ENCODE measurements at places on chromosomes 5 and 9.

DNA sequence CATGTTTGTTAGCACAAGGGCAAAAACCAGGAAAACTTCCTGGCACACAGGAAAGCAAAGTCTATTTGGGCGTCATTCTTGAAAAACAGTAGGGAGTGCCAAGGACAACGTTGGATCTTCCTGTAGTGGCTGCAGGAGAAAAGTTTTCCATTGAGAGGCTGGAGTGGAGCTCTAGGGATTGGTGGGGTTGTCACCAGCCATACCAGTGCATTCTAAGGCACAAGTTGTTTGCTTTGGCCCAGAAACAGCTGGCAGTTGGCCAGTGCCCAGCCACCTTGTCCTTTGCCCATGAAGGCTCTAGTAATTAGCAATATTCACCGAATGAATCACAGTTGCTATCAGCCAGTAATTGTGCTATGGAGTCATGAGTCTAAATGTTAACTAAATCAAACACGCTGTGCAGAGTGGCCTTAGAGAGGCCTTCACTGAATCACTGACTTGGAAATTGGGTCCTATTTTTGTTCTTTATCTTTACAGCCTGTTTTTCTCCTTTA lies 26.4 kb downstream of the TNFSF15 start:
- peak; percentile 59 for DNase-seq

- no peak for DNase-seq
Measured at GRCh38 chr9:106314476-106314875, 548.5 kb upstream of the ZNF462 start.

DNA sequence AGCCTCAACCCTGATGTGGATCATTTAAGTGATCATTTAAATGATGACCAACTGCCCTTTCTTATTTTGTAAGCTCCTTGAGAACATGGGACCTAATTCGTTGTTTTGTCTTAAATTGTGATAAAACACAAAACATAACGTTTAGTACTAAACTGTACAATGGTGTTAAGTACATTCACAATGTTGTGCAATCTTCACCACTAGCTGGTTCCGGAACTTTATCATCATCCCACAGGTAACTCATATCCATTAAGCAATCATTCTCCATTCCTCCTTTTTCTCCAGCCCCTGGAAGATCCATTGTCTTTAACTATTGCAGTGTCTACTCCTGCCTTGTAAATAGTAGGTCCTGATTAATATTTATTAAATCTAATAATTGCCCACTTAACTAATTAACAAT lies 460.5 kb upstream of the BRINP1 start:
- no peak for DNase-seq

- peak; percentile 90 for DNase-seq
Measured at GRCh38 chr5:164235300-164235891, 730.0 kb downstream of the MAT2B start.

GRCh38 chr5:124592891-124593290 lies 153.5 kb downstream of the ZNF608 start:
- DNase-seq: no peak

GRCh38 chr5:54470128-54470527 lies 14.6 kb downstream of the HSPB3 start:
- peak; percentile 25 for DNase-seq

GRCh38 chr5:59685191-59685530 lies 208.4 kb downstream of the PDE4D start:
- no peak for DNase-seq

DNA sequence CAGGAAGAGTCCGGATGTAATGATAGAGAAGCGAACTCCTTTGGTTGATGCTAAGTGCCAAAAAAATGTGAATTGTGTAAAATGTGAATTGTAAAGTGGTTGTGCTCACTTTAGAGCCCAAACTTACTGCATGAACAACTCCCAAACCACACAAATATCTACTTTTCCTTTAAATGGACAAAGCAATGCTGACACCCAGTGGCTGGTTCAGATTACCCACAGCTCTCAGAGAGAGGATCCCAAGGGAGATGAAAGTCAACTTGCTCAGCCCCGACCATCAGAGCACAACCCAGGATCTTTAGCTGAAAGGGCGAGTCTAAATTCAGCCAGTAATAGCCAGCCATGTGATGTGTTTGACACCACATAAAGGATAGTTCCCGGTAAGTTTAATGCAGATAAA lies 133.7 kb downstream of the NMUR2 start:
- peak; percentile 1 for DNase-seq

- DNase-seq: no peak
Measured at GRCh38 chr9:68808338-68808890, 103.4 kb downstream of the PIP5K1B start.

- DNase-seq: peak; percentile 31
Measured at GRCh38 chr9:93223260-93224180, 39.6 kb downstream of the WNK2 start.

DNA sequence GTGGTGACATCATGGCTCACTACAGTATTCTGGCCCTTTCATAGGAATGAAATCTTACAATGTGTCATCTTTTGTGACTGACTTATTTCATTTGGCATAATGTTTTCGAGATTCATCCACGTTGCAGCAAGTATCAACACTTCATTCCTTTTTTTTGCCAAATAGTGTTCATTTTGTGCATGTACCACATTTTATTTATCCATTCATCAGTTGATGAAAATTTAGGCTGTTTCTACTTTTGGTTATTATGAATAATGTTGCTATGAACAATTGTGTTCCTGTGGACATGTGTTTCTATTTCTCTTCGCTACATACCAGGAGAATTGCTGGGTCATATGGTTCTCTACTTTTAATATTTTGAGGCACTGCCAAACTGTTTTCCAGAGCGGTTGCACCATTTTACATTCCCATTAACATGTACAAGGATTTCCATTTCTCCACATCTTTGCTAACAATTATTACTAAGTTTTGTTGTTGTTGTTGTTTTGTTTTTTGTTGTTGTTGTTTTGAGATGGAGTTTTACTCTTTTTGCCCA lies 43.5 kb downstream of the RMI1 start:
- DNase-seq: no peak

- no peak for DNase-seq
Measured at GRCh38 chr9:109560470-109561132, 62.5 kb upstream of the PTPN3 start.

DNA sequence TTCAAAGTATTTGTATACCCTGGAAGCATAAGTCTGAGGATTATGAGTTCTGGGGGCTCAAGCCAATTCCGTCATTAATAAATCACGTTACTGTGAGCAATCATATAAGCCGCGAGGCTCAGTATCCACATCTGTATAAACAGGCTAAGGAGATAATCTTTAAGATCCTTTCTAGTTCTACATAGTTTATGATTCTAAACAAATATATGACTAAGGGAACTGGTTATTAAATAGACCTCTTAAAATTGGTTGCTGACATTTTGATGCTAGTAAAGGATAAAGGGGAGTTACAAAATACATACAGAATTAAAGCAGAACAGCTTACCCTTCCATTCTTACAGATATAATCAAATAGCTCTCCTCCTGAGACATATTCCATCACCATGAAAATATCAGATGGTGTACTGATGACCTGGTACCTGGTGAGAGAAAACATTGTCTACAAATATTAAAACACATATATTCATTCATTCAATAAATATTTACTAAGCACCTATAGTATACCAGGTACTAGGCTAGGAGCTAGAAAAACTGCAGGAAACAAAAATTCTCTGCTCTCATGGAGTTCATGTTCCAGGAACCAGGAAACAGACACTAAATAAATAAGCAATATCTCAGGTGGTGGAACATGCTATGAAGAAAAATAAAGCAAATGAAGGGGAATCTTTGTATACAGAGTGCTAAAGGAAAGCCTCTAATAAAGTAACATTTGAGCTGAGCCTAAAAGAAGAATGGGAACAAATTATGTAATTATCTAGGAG lies 19.5 kb upstream of the TTC33 start:
- no peak for DNase-seq

DNA sequence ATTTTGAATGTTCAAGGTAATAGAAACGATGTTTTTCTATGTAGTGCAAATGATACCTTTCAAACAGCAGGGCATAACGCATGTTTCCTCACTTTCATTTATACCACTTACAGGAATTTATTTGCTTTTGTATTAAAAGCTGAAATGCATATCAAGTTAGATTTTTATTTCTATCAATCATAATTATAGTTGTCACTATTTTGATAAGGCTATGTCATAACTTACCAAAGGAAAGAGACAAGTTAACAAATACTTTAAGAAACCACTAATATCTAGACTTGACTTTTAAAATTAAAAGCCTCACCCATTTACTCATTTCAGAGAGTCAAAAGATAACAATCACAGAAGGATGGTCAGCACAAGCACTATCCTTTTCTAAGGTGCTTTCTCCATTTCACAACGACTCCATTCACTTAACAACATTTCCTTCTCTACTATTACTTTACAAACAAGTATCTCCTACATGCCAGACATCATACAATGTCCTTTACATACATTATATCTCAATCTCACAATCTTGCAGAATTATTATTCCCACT lies 12.6 kb downstream of the ERP44 start:
- DNase-seq: no peak

GRCh38 chr5:657570-657969 lies 35.6 kb downstream of the TPPP start:
- DNase-seq: peak; percentile 80

DNA sequence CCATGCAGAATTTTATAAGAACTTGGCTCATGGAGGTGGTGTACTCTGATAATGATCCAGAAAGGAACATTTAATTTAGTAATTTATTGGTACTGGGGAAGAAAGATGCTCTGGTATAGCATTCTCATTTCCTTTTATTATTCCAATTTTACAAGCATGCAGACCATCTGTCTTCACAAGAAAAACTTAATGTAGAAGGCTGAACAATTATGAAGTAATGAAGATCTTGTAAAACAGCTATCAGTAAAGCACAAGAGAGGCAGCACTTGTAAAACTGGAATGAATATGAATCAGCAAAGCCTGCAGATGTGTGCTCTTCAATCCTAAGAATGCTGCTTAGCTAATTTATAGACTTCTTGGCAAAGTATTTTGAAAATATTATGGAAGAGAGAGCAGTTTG lies 300.0 kb downstream of the YTHDC2 start:
- DNase-seq: no peak

All from fibroblast of pulmonary artery (primary cell).